ENCODE measurements at places on chromosomes 7 and 10.

DNA sequence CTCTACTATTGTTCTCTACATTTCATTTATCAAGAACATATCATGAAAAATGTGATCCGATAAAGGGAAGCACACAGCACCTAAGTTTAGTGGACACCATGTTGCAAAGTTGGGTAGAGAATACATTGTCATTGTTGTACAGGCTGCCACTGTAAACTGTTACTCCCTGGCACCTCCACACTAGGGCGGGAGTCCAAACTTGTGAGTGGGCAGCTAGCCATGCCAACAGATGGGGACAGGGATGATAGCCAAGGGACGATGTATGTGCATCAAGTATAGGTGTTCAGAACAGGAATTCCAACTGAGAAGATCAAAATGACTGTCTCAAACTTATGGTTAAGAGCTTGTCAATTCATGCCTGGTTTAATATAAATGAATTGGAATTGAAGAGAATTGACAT is 31.1 kb upstream of the COMMD3 start:
- DNase-seq, result no peak

- no peak for DNase-seq
Measured at GRCh38 chr10:14859775-14860174, 18.9 kb upstream of the SUV39H2 start.

GRCh38 chr7:151057506-151057988 is at the start of gene CDK5:
Gene CDK5, minus strand, starts transcription at chr7:151057897. Its CDS starts 49 bp downstream, at chr7:151057848.
- DNase-seq, result no peak

DNA sequence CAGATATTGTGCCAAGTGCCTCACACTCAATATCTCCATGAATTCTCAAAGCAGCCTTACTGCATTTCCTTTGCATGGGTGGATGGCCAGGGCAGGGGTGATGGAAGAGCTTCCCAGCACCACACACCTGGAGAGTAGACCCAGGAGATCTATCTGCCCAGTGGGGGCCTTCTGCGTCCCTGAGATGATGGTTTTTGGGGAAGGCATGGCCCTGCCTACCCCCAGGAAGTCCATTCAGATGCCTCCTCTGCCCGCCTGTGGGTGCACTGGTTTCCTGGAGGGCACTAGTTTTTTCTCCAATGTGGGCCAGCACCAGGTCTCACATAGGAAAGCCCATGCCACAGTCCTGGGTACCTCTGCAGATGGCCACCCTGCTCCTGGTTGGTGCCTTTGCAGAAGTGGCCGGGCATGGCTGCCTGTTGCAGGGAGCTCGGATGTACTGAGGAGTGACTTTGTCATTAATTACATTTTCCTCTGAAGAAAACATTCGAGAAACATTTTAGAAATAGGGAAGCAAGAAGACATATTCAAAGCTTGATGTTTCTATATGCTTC is 28.2 kb upstream of the ZNF488 start:
- DNase-seq, result no peak

DNA sequence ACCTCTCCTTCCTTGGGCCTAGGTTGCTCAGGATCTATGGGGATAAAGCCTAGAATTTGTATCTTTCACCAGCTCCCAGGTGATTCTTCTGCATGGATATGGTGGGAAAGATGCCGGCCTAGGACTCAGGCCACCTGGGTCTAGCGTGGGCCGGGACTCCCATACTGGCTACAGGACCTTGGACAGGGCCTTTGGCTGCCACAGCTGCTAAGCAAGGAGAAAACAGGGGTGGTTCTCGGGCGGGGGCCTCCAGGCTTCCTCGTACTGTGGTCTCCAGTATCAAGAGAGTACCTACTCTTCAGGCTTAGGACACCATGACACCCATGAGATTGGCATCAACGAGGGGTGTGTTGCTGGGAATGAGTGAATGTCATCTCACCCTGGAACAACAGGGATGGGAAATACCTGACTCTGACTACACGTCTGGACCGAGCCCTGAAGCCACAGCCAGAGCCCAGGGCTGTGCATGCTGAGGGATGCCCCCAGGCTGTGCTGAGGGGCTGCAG is 120.3 kb upstream of the ADAM12 start:
- DNase-seq, result peak; percentile 37

- no peak for DNase-seq
Measured at GRCh38 chr10:70782746-70783680, 2.2 kb downstream of the TBATA start.
